ACHN (cell line): ENCODE measurements at places on chromosomes 1 and 21.

- DNase-seq = peak; percentile 31
Observed at GRCh38 chr1:37020653-37021277, 13.6 kb downstream of the GRIK3 start.

DNA sequence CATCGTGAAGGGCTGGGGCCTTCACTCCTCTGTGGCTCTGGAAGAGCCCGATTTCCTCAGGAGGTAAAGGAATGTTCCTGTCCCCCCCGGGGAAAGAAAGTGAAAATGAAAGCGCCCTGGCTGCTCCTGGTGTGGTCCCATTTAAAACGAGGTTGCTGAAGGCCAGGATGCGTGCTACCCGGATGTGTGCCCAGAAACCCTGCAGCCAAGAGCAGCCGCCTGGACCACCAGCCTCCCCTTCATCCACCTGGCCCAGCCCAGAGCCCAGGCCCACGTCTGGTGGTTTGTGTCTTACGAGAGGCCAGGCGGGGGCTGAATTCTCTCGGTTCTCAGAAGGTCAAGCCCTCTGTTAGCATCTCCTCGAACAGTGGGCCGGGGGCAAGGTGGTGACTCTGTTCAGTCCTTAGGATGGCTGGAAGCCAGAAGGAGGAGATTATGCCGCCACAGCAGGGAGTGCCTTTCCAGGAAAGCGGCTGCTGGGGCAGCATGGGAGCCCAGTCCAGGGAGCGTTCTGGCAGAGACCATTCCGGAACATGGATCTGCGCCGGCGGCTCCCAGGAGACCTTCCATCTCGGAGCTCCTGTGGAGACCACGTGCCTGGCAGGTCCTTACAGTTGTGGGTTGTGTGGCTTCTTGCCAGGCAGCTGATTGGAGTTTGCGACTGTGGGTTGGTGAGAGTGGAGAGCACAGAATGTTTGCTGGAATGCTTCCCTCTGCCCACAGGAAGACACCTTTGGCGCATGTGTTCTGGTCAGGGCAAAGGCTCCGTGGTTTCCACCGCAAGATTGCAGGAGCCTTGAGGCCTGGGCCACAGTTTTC is 1.4 kb downstream of the GUK1 start:
- DNase-seq = peak; percentile 80

GRCh38 chr1:56107275-56107638 is 472.1 kb downstream of the PLPP3 start:
- DNase-seq = no peak

DNA sequence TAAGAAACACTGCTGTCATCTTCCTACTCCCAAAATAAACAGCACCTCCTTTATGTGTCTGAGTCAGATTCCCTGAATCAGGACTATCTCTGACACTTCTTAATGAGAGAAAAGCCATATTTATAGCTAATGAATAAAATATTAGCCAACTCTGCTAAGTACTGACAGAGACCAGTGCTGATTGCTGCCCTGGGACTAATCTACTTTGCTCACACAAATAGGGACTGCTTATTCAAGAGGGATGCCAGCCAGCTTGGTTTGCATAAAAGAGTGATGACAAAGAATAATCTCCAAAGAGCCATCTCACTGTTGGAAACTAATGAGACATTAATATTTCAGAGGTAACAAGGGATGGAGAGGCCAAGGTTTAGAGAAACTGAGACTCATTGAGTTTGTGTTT is 36.4 kb downstream of the FYB2 start:
- no peak for DNase-seq

DNA sequence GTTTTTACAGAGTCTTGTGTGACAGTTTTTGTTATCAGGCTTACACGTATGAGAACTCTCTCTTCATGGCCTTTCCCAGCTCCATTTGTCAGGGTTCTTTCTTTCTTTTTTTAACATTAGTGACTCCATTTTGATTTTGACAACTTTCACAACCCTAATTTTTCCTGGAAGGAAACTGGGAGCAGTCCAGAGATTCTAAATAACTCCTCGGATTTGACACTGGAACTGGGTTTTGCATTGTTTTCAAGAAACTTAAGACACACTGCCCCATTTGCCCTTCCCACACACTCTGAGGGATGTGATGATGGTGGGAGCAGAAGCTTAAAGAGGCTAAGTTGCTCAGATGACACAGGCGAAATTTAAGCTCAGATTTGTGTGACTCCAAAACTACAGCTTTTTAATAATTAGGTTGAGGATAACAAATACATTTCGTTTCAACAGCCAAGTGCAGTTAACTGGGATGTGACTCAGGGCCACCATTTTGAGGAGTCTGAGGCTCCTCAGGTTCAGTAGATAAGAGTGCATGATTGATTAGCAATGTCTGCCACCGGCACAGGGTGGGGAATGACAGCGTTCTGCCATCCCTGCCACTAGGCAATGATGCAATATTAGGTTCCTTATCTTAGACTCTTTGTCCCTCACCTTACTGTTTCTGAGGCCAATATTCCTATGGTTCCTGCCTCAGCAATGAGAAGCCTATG is 95.1 kb upstream of the ATP1A1 start:
- no peak for DNase-seq

DNA sequence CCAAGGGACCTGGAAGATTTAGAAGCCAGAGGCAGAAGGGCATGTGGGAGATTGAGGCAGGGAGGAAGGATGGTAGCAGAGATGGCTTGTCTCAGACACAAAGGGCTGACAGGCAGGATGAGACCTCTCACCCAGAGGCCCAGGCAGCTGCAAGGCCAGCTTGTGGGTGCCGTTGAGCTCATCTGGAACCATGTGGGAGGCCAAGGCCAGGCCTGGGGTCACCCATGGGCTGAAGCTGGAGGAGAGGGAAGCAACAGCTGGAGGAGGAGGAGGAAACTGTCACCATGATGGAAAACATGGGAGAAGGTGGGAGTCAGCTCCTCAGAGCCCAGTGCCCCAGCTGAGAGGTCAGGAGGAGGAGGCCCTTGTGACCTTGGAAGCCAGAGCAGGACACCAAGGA is 6.4 kb downstream of the CRABP2 start:
- DNase-seq = no peak

DNA sequence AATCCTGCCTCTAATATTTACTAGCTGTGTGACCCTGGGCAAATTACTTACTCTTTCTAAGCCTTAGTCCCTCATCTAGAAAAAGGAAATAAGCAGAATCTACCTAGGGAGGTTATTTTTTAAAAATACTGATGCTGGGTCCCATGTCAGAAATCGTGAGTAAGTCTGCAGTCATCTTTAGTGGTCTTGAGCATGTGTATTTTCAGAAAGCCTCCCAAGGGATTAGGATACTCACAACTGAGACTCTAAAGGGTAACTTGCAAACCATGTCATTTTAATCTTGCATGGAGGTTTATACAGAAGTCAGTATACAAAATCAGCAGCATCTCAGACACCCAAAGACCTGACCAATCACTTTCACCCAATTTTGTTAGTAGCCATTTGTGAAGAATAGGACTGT is 43.2 kb downstream of the DSTYK start:
- DNase-seq = no peak

DNA sequence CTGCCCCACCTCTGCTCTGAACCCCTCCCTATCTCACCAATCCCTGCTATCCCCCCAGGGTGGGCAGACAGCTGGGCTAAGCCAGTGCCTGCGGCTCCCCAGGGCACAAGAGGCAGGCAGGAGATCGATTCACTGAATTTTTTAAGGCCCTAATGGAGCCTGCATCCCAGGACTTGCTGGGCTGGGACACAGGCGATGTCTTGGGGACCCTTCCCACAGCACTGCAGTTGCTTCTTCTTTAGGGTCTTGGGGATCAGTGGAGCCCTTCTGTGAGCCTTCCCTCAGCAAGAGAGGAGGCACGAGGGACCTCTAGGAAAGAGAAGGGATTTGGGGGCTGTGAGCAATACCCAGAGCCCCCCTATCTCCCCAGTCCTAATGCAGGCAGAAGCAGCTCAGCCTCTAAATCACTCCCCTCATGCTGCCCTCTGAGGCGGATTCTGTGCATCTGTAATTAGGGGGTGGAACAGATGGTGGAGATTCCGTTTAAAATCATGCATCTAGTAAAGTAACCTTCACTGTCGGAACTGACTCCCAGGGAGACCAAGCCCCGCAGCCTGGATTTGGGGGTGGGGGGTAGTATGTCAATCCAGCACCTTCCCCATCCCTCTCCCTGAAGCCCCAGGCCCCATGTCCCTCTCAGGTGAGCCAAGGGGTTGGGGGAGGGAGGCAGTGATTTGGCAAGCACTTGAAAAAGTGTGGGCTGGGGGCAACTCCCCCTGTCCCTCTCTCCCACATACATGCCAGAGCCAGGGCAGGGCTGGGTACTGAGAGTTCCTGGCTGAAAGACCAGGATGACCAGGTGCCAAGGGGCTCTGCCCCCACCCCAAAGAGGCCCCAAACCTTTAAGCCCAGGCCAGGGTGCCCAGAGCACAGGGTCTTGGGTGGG is 10.0 kb downstream of the AHDC1 start:
- DNase-seq = no peak

- DNase-seq = peak; percentile 16
Observed at GRCh38 chr1:8239039-8239305, 78.9 kb upstream of the SLC45A1 start.

DNA sequence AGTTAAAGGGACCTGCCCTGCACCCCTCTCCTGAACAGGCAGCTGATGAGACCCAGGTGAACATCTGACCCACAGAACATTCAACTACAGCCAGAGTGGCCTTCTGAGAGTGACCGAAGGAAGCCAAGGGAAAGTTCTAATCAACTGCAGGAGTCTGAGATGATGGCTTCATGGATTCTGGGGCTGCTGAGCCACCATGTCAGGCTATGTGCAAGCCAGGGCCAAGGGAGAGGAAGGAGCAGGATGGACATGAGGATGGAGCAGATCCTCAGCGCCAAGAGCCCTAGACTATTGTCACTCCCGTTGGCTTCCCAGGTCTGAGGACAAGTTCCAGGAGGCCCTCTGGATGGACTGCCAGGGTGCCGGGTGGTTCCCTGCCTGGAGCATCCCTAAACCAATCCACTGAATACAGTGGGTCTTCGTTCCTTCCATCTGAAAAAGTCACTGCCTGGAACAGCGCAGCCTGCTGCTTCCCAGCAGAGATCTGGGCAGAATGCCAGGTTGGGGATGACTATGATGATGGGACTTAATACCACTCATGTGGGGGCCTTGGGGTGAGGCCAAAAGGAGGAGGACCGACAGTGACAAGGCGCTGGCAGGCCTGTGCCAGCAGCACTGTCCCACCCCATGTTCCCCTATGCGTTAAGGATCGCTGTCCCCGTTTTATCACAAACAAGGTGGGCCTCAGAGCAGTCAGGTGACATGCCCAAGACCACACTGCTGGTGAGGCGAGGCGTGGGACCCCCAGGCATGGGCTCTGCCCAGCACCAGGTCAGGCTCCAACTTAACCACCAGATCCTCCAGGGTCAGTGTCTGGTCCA is 19.8 kb downstream of the SPOCD1 start:
- peak; percentile 19 for DNase-seq

DNA sequence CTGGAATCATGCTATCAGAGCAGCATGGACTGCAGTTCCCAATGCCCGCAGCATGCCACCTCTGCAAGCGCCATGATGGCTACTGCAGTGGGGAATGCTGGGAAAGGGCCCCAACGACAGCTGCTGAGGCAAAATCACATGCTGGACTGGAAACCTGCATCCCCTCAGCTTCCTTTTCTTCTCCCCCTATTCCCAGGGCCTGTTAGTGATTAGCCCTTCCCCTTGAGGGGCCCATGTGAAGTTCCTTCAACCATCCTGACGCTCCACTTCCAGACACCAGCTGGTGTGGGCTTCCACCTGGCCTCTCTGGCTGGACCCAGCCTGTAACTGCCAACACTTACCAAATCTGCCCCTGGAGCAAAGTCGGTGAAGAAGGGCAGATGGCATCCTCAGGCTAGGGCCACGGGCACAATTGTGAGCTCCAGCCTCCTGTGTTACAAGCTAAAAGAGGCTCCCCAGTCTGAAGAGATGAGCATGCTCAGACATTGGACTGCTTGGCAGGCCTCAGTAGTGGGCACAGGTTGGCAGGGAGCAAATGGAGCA is 22.1 kb upstream of the SDC3 start:
- no peak for DNase-seq

DNA sequence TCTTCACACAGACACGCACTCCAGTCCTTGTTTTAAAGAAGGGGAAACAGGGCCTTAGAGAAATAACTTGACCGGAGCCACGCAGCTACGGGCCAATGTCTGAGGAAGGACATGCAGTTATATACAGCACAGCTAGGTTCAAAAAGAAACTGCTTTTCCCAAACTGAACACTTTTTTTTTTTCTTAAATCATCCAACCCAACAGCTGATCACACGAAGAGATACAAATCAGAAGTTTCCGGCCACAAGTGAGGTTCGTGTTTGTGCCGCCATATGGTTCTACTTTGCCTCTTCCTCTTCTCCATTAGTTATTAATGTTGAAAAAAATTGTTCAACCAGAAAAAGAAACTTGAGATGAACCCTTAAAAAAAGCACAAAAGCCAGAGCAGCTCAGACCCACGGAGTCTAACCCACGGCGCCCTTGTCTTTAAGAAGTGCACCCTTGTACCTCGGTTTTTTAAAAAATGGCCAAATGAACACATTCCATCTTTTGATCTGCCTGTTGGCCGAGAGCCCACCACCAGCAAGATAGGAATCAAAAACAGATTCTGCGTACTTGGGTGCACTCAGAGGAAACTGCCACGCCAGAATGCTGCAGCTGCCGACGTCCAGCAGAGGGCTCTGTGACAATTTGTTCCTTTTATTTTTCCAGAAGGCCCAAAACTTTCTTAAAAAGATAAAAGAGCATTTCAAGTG is 78.9 kb downstream of the SLC66A1 start:
- peak; percentile 40 for DNase-seq
